CD4-positive, alpha-beta T cell (primary cell): ENCODE measurements at places on chromosomes 16 and 17. TPM values are rescaled to one million over a fixed set of nuclear protein-coding genes. Genes with fewer than 3 reads are reported as not detected.

GRCh38 chr16:73022534-73022933 is 25.4 kb downstream of the ZFHX3 start:
- no peak overlapping the region for H3K27ac ChIP-seq
- no peak overlapping the region for H3K4me3 ChIP-seq
- H3K36me3 ChIP-seq, result no peaks in the 10 kb centered on the region
- H3K4me1 ChIP-seq, result no peaks in the 10 kb centered on the region

DNA sequence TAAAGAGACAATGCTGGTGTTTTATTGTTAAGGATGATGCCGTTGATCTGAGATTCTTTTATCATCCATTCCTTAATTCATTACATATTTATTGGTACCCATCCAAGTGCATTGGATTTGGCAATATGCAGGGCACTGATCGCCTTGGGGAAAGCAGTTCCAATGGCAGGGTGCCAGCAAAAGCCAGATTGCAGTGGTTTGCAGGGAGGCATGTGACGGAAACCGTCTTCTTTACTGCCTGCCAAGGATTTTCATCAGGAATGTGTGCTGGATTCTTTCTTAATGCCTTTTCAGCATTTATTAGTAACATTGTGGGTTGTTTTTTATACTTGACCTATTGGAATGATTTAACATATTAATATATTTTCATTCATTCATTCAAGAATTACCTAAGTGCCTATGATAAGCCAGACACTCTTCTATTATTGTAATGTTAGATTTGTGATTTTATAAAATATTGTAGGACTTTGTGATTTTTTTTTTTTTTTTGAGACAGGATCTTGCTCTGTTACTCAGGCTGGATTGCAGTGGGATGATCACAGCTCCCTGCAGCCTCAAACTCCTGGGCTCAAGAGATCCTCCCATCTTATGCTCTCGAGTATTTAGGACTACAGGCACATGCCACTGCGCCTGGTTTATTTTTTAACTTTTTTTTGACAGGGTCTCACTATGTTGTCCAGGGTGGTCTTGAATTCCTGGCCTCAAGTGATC is 93.4 kb upstream of the TNRC6A start:
- no peak overlapping the region for H3K4me3 ChIP-seq
- no peak for DNase-seq
- H3K4me1 ChIP-seq, result no peaks in the 10 kb centered on the region
- H3K27ac ChIP-seq, result no peak overlapping the region

- DNase-seq, result no peak
- no peak overlapping the region for H3K27ac ChIP-seq
- H3K36me3 ChIP-seq, result no peaks in the 10 kb centered on the region
- H3K4me1 ChIP-seq, result peaks cover 8% of the 10 kb centered on the region
- H3K4me3 ChIP-seq, result no peak overlapping the region
Observed at GRCh38 chr17:2136241-2136640, 81.3 kb downstream of the HIC1 start.

GPR142 gene
- total RNA-seq, result not detected

DNA sequence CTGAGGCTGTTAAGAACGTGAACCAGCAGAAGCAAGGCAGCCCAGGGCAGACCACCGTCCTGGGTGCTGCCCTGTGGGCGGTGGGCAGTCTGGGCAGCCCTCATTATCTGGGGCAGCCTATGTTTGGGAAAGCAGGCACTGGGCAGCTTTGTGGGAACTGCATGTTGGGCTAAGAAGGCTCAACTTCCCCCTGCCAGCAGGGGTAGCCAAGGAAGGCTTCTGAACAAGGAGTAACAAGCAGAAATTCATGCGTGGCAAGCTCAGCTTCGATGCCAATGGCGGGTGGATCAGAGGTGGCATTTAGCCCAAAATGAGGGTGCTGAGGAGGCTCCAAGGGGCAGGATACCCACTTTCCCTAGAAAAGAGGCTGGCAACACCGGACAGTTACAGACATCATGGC is 42.7 kb upstream of the METRNL start:
- no peaks in the 10 kb centered on the region for H3K27me3 ChIP-seq
- no peaks in the 10 kb centered on the region for H3K4me1 ChIP-seq
- DNase-seq, result no peak
- no peak overlapping the region for H3K27ac ChIP-seq

COG4 gene
- 19.3 TPM for total RNA-seq
